ENCODE measurements at places on chromosomes 13 and 19.

GRCh38 chr19:2770055-2771013, 12.7 kb downstream of the SGTA start:
- no peak for DNase-seq

GRCh38 chr13:79226938-79227337, 179.1 kb downstream of the RBM26 start:
- DNase-seq, result no peak

DNA sequence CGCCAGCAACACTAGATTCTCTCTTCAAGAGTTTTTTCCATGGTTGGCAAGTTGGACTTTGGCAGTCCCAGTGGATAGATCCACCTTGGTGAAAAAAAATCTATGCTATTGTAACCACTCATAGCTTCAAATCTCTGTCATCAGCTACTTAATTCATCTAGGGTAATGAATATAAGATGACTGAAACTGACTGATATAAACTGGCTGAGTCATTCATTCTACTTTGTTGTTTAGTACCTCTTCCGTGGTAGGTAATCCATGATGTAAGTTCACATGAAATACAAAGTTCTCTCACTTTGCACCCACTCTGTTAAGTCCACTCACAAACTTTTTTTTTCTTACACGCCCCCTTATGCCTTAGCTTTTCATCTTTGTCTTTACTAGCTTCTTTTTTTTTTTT, 1381.5 kb downstream of the SLITRK5 start:
- no peak for DNase-seq

GRCh38 chr13:70896136-70896535, 787.9 kb upstream of the KLHL1 start:
- no peak for DNase-seq

DNA sequence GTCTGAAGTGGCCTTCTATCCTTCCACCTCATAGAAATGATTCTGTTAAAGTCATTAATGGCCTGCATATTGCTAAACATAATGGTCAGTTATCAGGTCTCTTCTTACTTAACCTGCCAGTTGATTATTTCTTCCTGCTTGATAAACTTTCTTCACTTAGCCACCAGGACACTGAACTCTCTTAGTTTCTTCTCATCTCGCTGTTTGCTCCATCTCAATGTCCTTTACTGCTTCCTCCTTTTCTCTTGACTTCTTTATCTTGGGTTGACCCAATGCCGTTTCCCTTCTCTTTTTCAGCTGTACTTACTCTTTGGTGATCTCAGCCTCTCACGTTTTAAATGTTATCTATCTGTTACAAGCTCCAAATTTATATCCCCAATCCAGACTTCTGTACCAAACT, 17.1 kb upstream of the CLC start:
- DNase-seq, result no peak

DNA sequence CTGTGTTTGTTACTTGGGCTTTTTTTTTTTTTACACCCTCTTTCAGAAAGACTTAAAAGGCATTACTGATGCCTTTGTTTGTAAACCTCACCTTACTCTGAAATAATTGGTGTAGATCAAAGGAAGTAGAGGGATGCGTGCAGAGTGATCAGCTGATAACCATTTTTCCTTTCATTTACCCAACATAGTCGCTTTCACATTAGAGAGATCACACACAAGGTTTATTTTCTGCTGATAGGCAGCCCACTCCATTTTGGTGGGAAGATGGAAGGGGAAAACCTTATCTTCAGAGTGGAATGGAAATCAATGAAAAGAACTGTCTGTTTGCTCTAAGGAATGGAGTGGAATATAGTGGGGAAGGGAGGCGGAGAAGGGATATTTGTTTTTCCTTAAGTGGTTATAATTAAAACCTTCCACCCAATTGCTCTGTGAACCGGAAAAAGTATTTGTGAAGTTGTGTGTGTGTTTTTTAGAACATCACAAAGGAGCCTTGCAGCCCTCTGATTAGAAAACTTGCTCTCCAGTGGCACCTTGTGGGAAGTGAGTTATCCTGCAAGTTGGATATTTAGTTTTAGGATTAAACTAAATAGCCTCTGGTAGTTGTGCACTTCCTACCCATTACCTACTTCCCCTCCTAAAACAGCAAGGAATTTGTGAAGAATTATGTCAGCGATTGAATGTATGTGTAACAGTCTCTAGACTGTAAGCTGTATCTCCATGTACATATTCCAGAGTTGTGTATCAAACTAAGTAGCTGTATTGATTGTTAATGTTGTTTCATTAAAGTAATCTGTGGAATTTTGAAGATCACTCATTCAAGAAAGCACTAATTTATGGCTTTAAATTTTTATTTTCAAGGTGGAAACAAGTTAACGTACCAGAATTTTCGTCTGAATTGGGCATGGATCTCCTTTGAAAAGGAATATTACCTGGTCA, 76.8 kb downstream of the FREM2 start:
- DNase-seq, result no peak

DNA sequence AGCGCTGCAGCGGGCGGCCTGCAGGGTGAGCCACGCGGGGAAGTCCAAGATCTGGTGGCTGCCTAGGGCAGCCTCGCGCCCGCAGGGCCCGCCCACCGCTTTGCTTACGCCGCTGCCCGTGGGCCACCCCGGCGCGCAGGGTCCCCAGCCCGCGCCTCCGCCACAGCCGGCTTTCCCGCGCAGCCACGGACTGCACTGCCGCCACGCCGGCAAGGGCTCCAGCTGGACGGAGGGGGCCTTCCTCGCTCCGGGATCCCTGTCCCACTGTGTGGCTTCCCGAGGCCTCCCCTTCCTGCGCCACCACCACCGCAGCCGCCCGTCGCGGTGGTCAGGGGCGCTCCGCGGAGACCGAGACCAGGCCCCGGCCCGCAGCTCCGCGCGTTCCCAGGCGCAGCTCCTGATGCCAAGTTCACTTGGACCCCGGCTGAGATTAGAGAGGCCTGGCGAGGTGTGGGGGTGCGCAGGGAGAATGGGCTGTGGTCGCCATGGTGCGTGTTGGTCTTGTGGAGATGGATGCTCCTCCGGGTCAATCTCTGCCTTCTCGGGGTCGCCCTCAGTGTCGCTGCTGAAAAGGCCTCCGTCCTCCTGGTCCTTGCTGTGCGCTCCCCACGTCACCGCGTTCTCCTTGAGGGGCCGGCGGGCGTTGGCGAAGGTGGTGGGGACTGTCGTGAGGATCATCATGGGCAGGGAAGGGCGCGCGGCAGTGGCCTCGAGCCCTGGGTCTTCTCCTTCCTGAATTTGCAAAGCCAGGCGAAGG, 17.9 kb upstream of the RNF17 start:
- DNase-seq, result no peak

DNA sequence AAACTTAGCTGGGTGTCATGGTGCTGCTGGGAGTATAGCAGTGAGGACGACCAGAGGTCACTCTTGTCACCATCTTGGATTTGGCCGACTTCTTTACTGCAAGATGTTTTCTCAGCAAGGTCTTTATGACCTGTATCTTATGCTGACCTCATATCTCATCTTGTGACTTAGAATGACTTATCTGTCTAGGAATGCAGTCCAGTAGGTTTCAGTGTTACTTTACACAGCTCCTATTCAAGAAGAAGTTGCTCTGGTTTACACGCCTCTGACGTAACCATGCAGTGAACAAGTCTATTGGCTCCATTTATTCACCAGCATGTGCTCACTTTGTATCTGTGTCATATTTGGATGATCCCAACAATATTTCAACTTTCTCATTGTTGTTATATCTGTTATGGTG, 26.7 kb downstream of the ZNF850 start:
- no peak for DNase-seq

- no peak for DNase-seq
Observed at GRCh38 chr13:45219938-45220375, 19.1 kb upstream of the KCTD4 start.

DNA sequence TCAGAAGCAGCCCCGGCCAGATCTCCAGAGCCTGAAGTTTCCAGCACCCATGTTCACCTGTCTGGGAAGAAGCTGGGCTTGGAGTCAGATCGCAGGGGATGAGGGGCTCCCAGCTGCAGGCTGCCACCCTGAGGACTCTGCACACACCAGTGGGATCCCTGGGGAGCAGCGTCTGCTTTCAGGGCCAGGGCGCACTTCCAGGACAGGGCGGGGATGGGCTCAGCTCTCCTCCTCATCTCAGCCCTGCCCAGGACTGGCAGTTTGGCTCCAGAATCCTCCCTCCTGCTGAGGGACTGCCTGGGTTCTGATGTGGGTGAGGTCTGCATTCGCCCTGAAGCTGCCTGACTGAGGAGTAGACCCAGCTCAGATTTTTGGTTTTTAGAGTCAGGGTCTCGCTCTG, 3.5 kb downstream of the SLC7A9 start:
- DNase-seq, result no peak

DNA sequence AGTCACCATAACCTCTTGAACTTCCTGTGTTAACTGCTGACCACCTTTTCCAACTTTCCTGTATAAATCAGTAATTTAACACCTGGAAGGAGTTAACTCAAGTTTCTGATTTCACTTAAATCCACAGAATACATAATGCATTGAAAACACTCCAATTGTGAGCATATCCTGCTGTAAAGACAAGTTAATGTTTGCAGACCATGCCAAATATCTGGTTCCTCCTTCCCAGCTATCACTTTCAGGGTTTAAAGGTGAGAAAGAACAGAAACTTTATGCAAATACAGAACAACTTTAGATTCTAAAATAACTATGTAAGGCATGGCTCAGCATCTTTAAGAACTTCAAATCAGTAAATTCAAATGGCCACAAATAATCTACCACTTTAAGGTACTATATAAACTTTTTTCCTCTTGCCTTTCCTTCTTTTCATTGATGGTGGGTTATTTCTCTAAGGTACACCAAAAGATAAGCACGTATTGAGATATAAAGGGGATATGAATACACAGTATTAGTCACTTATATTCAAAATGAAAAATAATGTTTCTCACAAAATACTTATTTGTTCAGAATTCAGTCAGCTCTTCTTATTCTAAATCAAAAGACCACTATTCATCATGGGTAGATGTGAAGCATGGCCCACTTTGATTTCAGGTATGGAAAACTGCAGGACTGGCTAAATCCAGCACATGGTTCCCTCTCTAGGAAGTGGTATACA, 6.6 kb upstream of the TPTE2 start:
- no peak for DNase-seq

DNA sequence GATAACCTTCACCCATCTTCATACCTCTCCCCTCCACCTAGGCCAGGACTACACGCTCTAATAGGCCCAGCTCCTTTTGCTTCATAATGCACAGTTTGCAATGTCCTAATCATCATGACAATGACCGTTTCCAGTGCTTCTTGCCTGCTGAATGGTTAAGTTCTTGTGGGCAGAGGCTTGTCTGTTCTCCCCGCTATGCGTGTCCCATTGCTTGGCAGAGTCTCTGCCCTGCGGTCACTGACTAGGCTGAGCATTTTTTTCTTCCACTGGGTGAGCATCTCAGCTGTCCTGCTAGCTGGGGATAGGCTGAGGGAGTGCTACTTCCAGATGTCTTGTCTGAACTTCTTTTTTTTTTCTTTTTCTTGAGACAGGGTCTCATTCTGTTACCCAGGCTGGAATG, 314.7 kb downstream of the UQCRFS1 start:
- no peak for DNase-seq

DNA sequence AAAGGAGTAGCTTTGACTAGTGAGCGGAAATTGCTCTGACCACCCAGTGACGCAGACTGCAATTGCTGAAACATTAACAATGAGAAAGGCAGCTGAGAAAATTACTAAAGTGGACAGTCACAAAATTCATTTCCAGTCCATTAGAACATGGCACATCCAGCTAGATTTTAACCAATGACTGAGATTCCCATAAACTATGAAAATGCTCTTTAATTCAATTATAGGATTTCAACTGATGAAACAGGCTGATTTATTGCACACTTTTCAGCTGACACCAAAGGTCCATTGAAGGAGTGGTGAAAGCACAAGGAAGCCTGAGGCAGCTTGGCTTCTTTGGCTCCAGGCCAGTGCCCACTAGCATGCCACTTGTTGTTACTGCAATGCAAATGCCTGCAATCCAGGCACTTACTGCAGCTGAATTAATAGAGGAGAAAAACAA, 933.4 kb downstream of the SLITRK6 start:
- DNase-seq, result no peak

DNA sequence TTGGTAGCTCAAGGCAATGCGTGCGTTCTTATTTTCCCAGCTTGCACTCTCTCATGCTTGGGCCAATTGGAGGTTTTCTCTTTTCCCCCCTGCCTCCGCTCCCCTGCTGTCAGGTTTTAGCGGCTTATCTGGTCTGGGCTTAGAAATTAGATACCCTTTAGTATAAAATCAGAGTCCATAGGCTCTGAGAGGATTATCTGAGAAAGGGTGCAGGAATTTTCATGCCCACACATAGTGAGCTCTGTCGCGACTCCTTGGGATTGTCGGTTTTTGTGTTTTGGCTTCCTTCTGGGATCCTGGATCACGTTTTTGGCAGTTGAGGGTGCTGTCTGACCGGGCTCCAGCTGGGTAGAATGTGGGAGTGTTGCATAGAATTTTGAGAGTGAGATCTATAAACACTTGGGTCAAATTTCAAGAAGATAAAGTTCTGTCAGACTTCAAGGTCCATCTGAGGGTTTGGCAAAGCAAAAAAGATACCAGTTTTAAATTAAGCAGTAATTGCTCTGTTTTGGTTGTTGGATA, 12.4 kb downstream of the CHAF1A start:
- no peak for DNase-seq

GRCh38 chr13:91647361-91647990, 249.1 kb downstream of the GPC5 start:
- DNase-seq, result no peak

GRCh38 chr19:47741544-47742140, 3.7 kb upstream of the NOP53 start:
- DNase-seq, result no peak

GRCh38 chr19:10603873-10604459, 16.9 kb upstream of the AP1M2 start:
- peak; percentile 79 for DNase-seq

DNA sequence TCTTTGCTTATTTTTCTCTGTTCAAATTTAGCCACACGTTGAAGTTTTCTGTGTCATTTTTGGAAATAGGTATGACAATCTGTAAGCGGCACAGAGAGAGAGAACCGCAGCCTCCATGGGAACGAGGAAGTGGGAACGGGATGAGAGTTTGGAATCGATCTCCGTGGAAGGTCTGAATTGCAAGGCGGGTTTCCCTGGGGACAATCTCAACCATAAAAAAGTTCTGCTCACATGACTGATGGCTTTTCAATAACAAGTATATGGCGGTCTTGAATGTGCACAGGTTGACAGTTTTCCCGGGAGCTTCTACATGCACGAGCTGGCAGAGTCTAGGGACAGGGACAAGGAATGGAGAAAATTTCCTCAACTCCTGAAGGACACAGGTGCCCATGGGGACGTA, 90.9 kb downstream of the INSR start:
- no peak for DNase-seq

- DNase-seq, result no peak
Observed at GRCh38 chr13:52870143-52870542, 21.7 kb upstream of the PCDH8 start.

- peak; percentile 81 for DNase-seq
Observed at GRCh38 chr19:54231077-54231931, 8.5 kb upstream of the LILRB3 start.

DNA sequence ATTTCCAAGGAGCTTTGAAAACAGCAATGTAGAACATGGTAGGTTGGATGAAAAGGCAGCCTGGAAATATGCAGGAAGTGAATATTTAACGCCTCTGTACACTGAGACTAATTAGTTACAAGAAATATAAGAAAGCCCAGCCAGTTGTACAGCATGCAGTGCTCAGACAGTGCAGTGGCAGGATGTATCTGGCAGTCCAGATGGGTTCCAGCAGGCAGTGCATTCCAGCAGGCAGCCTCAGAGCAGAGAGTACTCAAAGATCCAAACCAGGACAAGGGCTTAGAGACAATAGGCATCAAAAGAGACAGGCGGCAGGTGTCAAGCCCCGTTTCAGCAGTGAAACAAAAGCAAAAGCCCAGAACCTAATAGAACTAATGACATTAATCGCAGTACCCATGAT, 2776.3 kb downstream of the PCDH9 start:
- no peak for DNase-seq
